Smooth muscle cell of trachea (primary cell): ENCODE measurements at places on chromosomes 1 and 21. TPM values are rescaled to one million over a fixed set of nuclear protein-coding genes. Genes with fewer than 3 reads are reported as not detected.

Gene CALML6
- 0.15 and 0.50 TPM in 2 replicates for total RNA-seq

Gene GJC2
- 14.4 and 14.8 TPM in 2 replicates for total RNA-seq

Gene SPRR2E
- total RNA-seq = not detected in 2 replicates

Gene CFHR2
- not detected in 2 replicates for total RNA-seq

Gene PSMB4
- total RNA-seq = 319 and 409 TPM in 2 replicates

Gene ATP1A2
- 0.58 and 5.8 TPM in 2 replicates for total RNA-seq

Gene KIF21B
- under 0.01 TPM in 2 replicates for total RNA-seq

Gene SLC9C2
- not detected in 2 replicates for total RNA-seq

Gene AKNAD1
- total RNA-seq = not detected in 2 replicates

Gene AQP10
- under 0.01 TPM in 1 of 2 replicates, not detected in the other for total RNA-seq

Gene PROK1
- total RNA-seq = not detected in 2 replicates

Gene CFHR4
- total RNA-seq = under 0.01 TPM in 1 of 2 replicates, not detected in the other

Gene POFUT2
- 47.6 and 75.9 TPM in 2 replicates for total RNA-seq

Gene TRIM67
- total RNA-seq = under 0.01 TPM in 1 of 2 replicates, not detected in the other

Gene PSRC1
- 3.8 and 13.2 TPM in 2 replicates for total RNA-seq

Gene NLRP3
- total RNA-seq = under 0.01 TPM in 1 of 2 replicates, not detected in the other

Gene PTGER3
- 3.9 and 27.5 TPM in 2 replicates for total RNA-seq

Gene TMEM52
- 0.15 and 0.17 TPM in 2 replicates for total RNA-seq

Gene EFNA1
- 0.17 and 0.44 TPM in 2 replicates for total RNA-seq

Gene FGR
- total RNA-seq = 0.17 and 0.29 TPM in 2 replicates

Gene FCRL2
- not detected in 2 replicates for total RNA-seq

Gene TDRD10
- total RNA-seq = 0.17 TPM in 1 of 2 replicates, not detected in the other

Gene KHDRBS1
- 52.9 and 108 TPM in 2 replicates for total RNA-seq

Gene NPPA
- not detected in 2 replicates for total RNA-seq

Gene RNF223
- 0.15 TPM in 1 of 2 replicates, not detected in the other for total RNA-seq

Gene DNASE2B
- total RNA-seq = not detected in 2 replicates

Gene PRRC2C
- 51.4 and 60.9 TPM in 2 replicates for total RNA-seq

Gene CFAP141
- not detected in 2 replicates for total RNA-seq

Gene MROH9
- total RNA-seq = under 0.01 TPM in 1 of 2 replicates, not detected in the other

Gene CYP4Z1
- total RNA-seq = not detected in 2 replicates

Gene CNR2
- total RNA-seq = not detected in 2 replicates

Gene HNRNPCL1
- total RNA-seq = not detected in 2 replicates

Gene F13B
- not detected in 2 replicates for total RNA-seq

Gene VWA5B1
- total RNA-seq = not detected in 2 replicates

Gene LCE6A
- total RNA-seq = not detected in 2 replicates

Gene IVL
- not detected in 2 replicates for total RNA-seq

Gene ANKRD65
- 2.8 and 4.2 TPM in 2 replicates for total RNA-seq

Gene HMCN1
- total RNA-seq = 7.4 and 10.9 TPM in 2 replicates

Gene FCN3
- not detected in 2 replicates for total RNA-seq

Gene SPRR2G
- not detected in 2 replicates for total RNA-seq

Gene ATP6V1G3
- total RNA-seq = not detected in 2 replicates

Gene CLCA4
- not detected in 2 replicates for total RNA-seq

Gene SLC25A34
- total RNA-seq = 0.58 and 2.6 TPM in 2 replicates

Gene CR1L
- total RNA-seq = not detected in 2 replicates

Gene ETV3L
- total RNA-seq = not detected in 2 replicates

Gene TMPRSS15
- not detected in 2 replicates for total RNA-seq

Gene PLEKHA6
- total RNA-seq = 2.3 and 7.4 TPM in 2 replicates
